ENCODE measurements at places on chromosomes 16 and 17. TPM values are rescaled to one million over a fixed set of nuclear protein-coding genes. Genes with fewer than 3 reads are reported as not detected.

The PRKCB gene
- 10.0 TPM for total RNA-seq

The TP53TG3 gene
- total RNA-seq: not detected

The RASD1 gene
- 23.5 TPM for total RNA-seq

The RNF43 gene
- total RNA-seq: 31.9 TPM

The TBC1D3K gene
- not detected for total RNA-seq

The MT3 gene
- total RNA-seq: not detected

The DHX38 gene
- total RNA-seq: 58.7 TPM

The FZD2 gene
- not detected for total RNA-seq

The TMED6 gene
- total RNA-seq: 6.8 TPM

The RNF222 gene
- total RNA-seq: not detected

The KRT26 gene
- total RNA-seq: not detected

The TMEM238L gene
- total RNA-seq: 46.6 TPM

The SHISA6 gene
- not detected for total RNA-seq

The GAST gene
- total RNA-seq: not detected

The WDR59 gene
- 112 TPM for total RNA-seq

The GP1BA gene
- total RNA-seq: not detected

The VWA3A gene
- not detected for total RNA-seq

The KATNIP gene
- 276 TPM for total RNA-seq

The TRIM25 gene
- total RNA-seq: 251 TPM

The CRYM gene
- total RNA-seq: not detected

Measured in transverse colon (tissue), 4 donors.